Fibroblast of the conjunctiva (primary cell): ENCODE measurements at places on chromosomes 3 and 15.
A peak's percentile ranks its signal among the peaks of the same experiment; 100 is the strongest.

GRCh38 chr3:193914602-193915001 is 221.3 kb upstream of the HES1 start:
- no peak for DNase-seq

DNA sequence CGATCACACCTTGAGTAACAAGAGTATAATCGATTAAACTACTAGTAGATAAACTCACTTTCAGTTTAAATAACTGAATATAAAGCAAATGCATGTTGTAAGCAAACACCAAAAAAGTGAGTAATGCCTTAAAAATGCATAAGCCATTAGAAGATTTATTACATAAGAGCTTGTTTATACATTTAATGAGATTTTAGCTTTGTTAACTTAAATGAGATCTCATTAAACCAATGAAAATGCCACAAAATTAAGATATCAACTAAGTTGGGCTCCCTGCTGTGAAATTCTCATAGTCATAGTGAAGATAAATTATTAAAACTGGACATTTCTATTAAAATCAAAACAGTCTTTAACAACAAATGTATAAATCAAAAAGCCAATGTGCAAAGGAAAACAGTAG is 701.2 kb downstream of the NLGN1 start:
- no peak for DNase-seq

GRCh38 chr15:64166102-64166890 is 3.5 kb upstream of the PPIB start:
- no peak for DNase-seq

DNA sequence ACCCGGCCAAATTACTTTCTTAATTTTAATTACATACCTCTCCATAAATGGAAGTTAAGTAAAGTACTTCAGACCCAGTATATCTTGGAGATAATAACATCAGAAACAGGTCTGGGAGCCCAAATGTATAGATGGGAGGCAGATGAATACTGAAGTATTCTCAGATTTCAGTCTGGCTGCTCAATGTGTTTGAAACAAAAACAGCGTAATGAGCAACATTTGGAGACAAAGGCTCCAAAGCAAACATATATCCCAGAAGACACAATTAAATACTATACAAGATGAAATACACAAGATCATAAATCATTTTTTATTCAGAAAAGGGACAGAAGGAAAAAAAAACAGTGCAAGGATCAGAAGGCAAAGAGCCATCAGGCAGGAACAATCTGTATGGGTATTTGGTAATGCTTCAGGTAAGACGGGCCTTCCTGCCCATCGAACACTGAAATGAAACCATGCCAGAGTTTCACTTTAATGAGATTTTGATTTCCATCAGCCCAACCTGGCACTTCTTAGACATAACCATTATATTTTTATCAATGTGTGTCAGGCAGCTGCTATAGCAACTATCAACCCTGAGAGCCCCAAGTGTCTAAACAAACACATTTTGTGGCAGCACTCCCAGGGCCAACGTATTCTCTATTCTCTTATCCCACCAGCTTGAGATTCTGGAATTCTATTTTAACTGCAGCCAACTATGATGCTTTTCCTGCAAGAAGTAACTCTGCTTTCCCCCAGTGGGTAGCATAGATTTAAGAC is 210.8 kb downstream of the STT3B start:
- no peak for DNase-seq

DNA sequence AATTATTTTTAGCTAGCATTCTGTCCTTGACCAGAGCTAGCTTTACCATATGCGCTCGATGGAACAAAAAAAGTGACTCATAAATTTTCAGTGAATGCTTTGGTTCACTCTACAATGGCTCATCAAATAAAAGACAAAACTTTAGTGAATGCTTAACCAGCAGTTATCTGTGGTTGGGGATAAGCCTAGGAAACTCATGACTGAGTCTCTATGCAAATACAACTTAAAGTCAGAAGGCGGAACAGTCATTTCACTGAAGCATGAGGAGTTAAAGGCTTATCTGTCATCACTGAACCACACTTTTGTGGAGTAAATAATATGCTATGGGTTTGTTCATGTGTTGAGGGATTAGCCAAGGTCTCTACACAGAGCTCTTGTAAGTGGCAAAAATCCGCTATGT is 308.4 kb downstream of the SQOR start:
- DNase-seq, result no peak

- DNase-seq, result no peak
These were observed 409.8 kb upstream of the TMCO5A start for GRCh38 chr15:37524601-37525000.

- DNase-seq, result no peak
These were observed 39.5 kb downstream of the ZBTB11 start for GRCh38 chr3:101637451-101637850.

DNA sequence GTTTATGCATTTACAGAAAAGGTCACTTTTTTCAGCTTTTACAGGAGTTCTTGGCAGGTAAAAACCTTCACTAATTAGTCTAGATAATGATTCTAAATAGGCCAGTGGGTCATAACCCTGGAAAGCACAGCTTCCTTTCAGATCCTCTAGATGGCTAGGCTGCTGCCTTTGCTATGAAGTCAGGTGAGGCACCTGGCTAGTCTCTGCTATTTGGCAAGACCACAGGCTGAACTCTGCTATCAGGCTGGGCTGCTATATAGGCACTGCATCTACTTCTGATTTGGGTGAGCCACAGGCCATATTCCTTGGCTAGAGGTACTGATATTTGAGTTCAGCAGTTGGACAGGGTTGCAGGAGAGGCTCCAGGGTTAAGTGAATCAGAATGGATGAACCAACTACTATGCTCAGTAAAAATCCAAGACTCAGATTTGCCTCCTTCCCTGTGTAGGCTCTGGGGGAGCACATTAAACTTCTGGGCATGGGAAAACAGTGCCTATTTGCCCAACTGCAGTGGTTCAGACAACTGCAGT is 665.7 kb upstream of the TBL1XR1 start:
- DNase-seq, result no peak

DNA sequence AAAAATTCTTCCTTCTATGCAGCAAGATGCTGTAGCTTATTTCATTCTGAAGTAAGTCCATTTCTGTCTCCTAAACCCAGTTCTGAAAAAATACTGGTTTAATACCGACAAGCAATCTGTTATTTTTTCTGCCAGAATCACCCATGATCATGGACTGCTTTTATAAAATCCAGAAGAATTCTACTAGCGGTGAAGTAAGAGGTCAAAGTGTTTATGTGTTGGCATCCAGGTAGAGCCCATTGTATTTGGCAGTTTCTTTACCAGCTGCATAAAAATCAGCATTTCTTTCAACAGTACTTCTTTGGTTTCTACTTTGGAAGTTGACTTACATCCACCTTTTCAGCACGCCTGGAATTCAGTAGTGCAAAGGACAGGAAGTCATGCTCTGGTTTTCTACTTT is 484.8 kb downstream of the NAALADL2 start:
- no peak for DNase-seq

DNA sequence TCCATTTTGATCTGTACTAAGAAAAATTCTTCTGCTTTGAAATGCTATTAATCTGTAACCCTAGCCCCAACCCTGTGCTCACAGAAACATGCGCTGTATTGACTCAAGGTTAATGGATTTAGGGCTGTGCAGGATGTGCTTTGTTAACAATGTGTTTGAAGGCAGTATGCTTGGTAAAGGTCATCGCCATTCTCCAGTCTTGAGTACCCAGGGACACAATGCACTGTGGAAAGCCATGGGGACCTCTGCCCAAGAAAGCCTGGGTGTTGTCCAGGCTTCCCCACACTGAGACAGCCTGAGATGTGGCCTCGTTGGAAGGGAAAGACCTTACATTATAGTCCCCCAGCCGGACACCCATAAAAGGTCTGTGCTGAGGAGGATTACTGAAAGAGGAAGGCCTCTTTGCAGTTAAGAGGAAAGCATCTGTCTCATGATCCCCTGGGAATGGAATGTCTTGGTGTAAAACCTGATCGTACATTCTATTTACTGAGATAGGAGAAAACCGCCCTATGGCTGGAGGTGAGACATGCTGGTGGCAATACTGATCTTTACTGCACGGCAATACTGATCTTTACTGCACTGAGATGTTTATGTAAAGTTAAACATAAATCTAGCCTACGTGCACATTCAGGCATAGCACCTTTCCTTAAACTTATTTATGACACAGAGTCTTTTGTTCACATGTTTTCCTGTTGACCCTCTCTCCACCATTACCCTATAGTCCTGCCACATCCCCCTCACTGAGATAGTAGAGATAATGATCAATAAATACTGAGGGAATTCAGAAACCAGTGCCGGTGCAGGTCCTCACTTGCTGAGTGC is 6.3 kb downstream of the PIGZ start:
- DNase-seq, result no peak

DNA sequence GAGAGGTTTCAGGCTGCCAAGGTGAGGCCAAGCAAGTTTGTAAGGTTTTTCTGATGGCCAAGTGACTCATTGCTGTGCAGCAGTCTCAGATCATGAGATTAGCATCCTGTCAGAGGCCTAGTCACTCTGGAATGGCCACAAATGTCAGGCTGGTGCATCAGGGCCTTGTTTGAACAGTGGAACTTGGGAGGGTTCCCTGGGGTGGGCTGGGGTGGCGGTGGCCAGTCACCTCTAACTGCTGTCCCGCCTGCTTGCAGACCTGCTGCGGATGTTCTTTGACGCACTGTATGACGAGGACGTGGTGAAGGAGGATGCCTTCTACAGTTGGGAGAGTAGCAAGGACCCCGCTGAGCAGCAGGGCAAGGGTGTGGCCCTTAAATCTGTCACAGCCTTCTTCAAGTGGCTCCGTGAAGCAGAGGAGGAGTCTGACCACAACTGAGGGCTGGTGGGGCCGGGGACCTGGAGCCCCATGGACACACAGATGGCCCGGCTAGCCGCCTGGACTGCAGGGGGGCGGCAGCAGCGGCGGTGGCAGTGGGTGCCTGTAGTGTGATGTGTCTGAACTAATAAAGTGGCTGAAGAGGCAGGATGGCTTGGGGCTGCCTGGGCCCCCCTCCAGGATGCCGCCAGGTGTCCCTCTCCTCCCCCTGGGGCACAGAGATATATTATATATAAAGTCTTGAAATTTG is 2.8 kb upstream of the FAM131A start:
- DNase-seq, result no peak

DNA sequence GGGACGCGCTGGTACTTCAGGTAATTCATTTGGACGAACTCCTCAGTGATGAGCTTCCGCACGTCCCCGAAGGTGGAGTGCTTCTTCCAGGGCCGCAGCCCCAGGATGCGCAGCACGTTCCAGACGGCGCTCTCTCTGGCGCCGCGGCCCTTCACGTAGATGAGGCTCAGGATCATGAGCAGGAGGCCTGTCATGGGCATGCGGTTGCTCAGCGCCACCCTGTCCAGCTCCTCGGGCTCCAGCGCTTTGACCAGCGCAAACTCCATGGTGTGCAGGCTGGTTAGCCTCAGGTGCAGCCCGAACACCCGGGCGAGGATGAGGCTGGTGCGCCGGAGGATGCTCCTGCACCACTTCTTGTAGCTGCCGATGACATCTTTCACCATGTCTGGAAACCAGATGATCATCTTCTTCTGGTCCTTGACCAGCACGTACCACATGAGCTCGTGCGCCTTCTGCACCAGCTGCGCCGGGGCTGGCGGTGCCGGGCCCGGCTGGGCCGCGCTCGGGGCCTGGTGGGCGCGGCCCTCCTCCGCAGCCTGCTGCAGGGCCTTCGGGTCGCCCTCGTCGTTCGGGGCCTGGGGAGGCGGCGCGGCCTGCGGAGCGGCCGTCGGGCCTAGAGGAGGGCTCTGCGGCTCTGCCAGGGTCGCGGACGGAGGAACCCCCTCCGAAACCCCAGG is 501 bp downstream of the NDN start:
- DNase-seq, result no peak

DNA sequence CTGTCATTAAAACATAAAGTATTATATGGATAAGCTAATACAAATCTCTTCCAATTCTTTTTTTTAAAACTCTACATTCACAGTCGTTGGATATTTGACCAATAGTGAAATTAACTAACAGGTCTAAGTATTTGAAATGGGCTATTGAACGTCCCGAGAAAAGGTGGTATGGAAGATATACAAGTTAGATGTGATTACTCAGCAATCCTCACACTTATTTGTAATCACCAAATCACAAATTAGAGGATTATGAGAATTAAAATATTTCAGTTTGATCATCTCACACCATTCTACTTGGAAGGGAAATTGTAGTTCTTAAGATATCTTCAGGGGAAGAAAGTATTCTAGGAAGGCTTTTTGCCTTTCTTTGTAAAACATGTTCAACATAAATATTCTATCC is 60.5 kb downstream of the GAP43 start:
- DNase-seq, result no peak

GRCh38 chr15:91369823-91370222 is 269.8 kb downstream of the SV2B start:
- DNase-seq, result no peak

DNA sequence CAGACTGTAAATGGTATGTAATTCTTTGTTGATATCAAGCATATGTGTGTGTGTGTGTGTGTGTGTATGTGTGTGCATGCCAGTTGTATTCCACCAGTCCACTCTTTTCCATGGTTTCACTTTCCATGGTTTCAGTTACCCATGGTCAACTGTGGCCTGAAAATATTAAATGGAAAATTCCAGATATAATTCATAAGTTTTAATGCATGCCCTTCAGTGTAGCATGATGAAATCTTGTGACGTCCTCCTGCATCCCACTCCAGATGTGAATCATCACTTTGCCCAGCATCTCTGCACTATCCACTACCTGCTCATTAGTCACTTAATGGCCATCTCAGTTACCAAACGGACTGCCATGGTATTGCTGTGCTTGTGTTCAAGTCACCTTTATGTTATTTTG is 215.9 kb downstream of the GBE1 start:
- peak; percentile 42 for DNase-seq

- DNase-seq, result no peak
These were observed 8.6 kb downstream of the GPX1 start for GRCh38 chr3:49349348-49350114.

DNA sequence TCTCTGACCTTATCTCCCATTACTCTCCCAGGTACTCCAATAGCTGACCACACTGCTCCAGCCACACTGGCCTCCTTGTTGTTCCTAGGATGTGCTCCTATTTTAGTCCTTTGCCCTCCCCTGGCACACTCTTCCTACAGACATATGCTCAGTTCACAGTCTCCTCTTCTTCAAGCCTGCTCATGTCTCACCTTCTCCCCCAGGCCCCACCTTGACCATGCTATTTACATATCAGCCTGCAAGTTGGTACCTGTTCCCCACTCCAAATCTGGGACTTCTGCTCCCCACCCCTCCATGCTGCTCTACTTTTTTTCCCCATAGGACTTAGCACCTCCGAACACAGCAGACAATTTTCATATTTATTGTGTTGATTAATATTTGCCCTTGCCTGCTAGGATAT is 84.9 kb upstream of the BCL6 start:
- DNase-seq, result no peak
